Fibroblast of lung (primary cell): ENCODE measurements at places on chromosomes 5 and 9.

- H3K4me3 ChIP-seq = no peak overlapping the region
- no peak overlapping the region for H3K27ac ChIP-seq
- DNase-seq = peak; percentile 91
- H3K36me3 ChIP-seq = no peaks in the 10 kb centered on the region
Observed at GRCh38 chr5:64784451-64785025, 15.8 kb downstream of the CWC27 start.

- DNase-seq = no peak
- H3K4me3 ChIP-seq = no peak overlapping the region
- no peaks in the 10 kb centered on the region for H3K27me3 ChIP-seq
- no peaks in the 10 kb centered on the region for H3K4me1 ChIP-seq
Observed at GRCh38 chr5:138350563-138350890, 2.0 kb upstream of the KDM3B start.

DNA sequence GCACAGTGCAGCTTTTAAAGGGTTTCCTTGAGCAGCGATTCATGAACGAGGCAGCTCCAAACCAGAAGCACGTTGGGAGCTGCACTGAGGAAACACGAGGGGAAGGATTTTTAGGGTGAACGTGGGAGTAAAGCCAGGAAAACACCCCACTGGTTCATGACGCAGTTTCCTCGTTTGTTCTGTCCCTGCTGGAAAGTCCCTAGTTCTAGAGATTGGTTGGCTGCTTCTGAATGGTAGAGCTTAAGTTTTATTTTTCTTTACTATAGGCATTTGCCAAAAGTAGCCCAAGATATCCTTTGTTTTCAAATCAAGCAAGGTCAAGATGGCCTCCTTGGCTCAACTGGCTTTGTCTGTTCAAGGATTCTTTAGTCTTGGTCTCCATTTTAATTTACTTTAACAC is 116.5 kb upstream of the CACNA1B start:
- no peaks in the 10 kb centered on the region for H3K4me1 ChIP-seq
- peaks cover 12% of the 10 kb centered on the region for H3K36me3 ChIP-seq
- H3K4me3 ChIP-seq = no peak overlapping the region
- no peaks in the 10 kb centered on the region for H3K27me3 ChIP-seq
- no peak for DNase-seq

- no peaks in the 10 kb centered on the region for H3K27me3 ChIP-seq
- peak overlapping the region; percentile 77 for H3K27ac ChIP-seq
- H3K4me3 ChIP-seq = peak overlapping the region; percentile 82
Observed at GRCh38 chr5:88883836-88884607, 1.0 kb upstream of the MEF2C start.

DNA sequence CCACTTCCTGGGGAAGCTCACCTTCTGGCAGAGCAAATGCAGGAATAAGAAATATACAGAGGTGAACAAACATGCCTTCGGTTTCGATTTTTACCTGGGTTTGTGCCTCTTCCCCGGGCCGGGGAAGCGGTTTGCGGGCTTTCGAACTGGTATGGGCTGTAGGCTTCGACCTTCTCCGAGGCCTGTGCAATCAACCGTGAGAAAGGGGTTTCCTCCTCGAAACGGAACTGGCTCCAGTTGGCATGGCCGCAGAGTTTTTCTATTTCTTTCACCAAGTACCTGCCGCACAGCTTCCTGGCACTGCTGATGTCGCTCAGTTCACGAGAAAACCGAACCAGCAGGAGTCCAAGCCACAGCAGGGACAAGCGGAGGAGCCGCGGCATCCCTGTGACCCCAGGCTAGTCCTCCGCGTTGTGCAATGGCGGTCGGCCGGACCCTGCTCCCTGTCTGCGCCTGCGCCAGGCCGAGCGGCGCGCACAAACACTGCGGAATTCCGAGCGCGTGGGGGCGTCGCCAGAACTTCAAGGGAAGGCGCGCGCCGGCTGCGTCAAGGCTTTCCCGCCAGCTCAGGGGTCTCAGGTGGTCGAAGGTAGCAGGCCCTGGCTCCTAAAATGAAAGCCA is at the start of gene INSL6:
Gene INSL6, minus strand, starts transcription at position 420 of the 621 bp plus-strand sequence. Its CDS starts 37 bp downstream, at position 383.
- no peaks in the 10 kb centered on the region for H3K27me3 ChIP-seq
- H3K4me3 ChIP-seq = no peak within 1 kb of the TSS
- no peak within 1 kb of the TSS for H3K27ac ChIP-seq
- no peak for DNase-seq
